Fibroblast of the aortic adventitia (primary cell): ENCODE measurements at places on chromosomes 7 and 10. TPM values are rescaled to one million over a fixed set of nuclear protein-coding genes. Genes with fewer than 3 reads are reported as not detected.

DNA sequence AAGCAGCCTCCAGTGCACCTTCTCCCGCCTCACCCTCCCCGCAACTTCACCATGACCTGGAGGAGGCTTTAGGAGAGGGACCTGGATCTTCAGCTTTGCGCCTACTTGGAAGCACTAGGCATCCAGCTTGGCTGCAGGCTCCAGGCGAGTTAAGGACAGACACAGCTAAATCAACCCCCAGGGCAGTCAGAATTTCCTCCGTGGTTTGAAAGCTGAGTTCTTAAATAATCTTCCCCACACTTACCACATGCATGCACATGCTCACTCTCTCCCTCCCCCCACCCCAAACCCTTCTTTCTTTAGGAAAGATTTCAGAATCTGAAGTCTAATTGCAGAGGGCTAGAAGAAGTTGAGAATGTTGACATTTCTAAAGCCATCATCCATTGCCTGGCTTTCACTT, 36.7 kb upstream of the LRRC4 start:
- DNase-seq: no peak

GRCh38 chr7:31699050-31699449, 12.0 kb downstream of the PPP1R17 start:
- DNase-seq: no peak

GRCh38 chr7:43040461-43040860, 72.0 kb upstream of the HECW1 start:
- DNase-seq: no peak

GRCh38 chr7:132942701-132943100, 139.2 kb downstream of the CHCHD3 start:
- no peak for DNase-seq

DNA sequence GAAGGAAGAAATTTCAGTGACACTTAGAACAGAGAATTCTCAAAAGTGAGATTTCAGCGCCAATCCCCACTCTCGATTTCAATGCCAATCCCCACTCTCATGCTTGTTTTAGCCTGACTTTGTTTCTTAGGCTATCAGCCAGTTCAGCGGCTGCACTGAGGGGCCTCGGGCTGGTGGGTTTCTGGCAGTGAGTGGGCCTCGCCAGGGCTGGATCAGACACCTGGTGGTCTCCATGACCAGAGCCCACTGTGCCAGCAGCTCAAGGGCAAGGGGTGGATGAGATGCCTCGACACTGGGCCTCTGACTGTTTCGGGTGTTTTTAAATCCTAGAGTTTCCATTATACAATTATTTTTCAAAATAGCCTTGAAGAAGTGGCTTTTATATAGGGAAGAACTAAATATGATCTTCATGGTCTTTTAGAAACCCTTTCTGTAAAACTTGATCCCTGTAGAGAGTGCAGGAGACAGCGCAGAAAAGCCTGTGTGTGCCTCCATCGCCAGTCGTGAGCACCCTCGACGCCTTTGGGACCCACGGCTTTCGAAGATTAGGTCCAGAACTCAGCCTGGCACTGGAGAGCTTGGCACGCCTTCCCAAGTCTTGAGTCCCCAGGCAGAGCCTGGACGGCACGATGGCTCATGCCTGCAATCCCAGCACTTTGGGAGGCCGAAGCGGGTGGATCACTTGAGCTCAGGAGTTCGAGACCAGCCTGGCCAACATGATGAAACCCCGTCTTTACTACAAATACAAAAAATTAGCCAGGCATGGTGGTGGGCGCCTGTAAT, 76.2 kb downstream of the INPP5A start:
- DNase-seq: no peak

DNA sequence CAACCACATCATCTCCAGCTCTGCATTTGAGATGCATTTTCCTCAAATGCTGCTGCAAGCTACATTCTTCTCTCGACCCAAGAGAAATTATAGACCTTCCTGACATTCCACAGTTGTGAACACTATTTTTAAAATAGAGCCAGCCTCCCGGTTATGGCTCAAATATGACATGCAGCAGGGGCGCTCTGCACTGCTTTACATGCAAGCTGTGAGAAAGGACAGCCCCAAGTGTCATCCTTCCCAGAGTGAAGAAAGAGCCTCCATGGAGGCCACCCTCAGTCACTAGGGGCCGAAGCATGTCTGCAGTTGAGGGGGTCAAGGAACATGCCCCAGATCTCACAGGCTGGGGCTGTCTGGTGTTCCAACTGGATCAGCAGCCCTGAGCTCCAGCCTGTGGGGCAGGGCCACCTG, 63.9 kb upstream of the CHST15 start:
- DNase-seq: peak; percentile 59

GRCh38 chr7:35405461-35405860, 151.6 kb upstream of the TBX20 start:
- no peak for DNase-seq

GRCh38 chr7:151631570-151631952, 111.9 kb upstream of the RHEB start:
- DNase-seq: no peak

DNA sequence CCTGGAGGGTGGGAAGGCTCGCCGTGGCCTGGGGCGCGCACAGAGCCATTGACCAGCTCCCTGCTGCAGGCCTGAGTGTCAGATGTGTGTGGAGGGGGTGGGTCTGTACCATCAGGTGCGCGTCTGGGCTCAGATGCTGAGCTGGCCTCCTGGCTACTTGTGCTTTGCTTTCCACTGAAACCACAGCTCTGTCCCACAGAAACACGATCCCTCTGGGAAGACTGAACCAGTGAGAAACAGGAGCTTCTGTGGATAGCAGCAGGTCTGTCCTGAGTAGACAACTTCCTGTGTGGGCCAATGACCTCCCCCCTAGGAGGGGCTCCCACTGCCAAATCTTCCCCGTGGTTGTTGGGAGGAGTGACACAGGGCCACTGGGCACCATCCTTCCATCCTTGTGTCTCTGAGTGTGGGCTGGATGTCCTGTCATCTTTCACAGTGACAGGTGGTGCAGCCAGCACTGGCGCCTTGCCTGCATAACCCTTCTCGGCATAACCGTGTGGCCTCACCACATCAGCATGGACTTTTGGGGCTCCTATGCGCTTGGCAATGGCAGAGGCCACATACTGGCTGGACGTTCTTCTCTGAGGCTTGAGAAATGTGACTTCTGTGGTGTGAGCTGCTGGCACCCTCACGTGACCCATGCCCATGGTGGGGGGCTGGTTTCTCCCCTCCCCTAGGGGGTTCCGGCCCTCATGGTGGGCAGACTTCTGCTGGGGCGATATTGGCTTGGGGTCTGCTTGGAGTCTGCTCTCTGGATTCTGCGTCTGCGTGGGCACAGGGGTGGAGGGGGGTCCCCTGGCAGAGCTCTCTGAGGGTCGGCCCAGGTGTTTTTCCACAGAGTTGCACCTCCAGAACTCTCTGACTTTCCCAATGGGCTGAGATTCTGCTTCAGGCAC, 245.5 kb upstream of the GRB10 start:
- no peak for DNase-seq

DNA sequence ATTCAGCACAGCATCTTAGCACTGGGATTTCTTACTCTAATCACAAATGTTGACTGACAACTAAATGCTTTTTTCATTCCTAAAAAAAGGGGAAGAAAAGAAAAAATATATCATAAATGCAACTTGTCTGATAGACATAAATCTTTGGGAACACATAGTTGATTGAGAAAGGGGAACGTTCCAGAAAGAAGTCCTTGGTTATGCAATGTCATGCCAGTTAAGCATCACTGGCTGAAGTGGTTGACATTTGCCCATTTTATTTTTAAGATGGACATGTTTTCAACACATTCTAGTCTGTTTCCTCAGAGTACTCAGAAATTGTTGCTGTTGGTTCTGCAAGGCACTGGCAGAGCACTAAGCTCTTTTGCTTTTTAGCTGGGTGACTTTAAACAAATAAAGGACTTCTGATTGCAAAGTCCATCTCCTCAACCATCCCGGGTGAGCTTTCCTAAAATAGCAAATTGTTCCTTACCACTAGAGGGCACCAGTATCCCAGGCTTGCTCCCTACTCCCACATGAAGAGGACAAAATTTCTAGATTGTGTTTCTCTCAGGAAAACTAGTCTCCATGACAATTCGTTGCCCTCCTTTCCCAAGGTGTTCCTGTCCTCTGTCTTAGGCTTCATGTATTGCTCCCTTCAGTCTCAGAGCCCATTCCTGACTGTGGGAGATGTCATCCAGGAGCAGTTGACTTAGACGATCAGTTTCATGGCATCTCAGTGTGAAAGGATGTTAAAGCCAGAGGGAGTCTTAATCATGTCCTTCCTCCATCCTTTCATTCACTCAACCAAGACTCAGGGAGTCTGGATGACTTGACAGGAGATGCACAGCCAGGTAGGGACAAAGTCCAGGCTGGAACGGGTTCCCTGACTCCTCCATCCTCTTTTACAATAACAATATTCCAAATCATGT, 23.9 kb downstream of the OPALIN start:
- peak; percentile 56 for DNase-seq

- DNase-seq: no peak
Measured at GRCh38 chr7:115359119-115359518, 437.2 kb downstream of the MDFIC start.

DNA sequence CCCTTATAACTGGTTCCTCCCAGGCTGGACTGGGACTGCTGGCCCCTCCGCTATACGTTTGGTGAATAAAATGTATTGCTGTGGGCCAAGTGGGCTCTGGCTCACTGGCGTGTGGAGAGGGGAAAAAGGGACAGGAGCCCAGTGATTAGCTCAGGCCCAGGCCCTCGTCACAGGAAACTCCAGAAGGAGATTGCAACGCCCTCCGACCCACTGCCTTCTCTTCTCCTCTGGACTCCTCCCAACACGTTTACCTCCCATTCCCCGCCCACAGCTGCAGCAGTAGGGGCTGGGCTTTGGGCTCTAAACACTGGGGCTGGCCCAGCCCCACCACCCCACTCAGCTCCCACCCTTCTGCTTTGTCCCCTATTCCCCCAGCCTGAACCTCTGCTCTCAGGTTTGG, 173.9 kb downstream of the NEURL1 start:
- peak; percentile 60 for DNase-seq

DNA sequence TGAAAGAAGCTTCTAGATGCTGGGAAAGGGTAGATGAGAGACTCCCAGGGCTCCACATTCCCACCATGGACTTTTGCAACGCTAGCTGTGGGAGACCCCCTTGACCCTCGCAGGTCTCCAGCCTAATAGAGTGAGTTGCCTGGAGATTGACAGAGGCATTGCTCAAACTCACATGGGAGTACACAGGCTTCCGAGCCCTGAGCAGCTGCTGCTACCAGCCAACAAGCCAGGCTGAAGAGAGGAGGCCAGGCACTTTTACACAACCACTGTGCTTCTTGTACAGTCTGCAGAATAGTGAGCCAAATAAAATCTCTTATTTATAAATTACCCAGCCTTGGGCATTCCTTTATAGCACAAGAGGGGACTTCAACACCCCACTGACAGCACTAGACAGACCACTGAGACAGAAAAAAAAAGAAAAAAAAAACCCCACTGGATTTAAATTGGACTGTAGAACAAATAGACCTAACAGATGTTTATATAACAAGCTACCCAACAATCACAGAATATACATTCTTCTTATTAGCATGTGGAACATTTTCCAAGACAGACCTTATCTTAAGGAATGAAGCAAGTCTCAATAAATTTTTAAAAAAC, 146.2 kb downstream of the ZFAND4 start:
- no peak for DNase-seq

Gene CTTNBP2
- 3.9 and 11.9 TPM in 2 replicates for total RNA-seq

Gene ADAMTS14
- 2.0 and 5.3 TPM in 2 replicates for total RNA-seq

Gene AP5Z1
- total RNA-seq: 33.9 and 35.5 TPM in 2 replicates

Gene HMX2
- not detected in 2 replicates for total RNA-seq

Gene NKX2-3
- not detected in 2 replicates for total RNA-seq

Gene ACHE
- 0.16 TPM in 1 of 2 replicates, not detected in the other for total RNA-seq

Gene CH25H
- total RNA-seq: 2.2 TPM in 1 of 2 replicates, not detected in the other

Gene SCART1
- total RNA-seq: 1.6 and 13.5 TPM in 2 replicates
